ENCODE measurements at places on chromosomes 4 and X.

- DNase-seq, result no peak
Measured at GRCh38 chrX:65976161-65976560, 63.7 kb downstream of the VSIG4 start.

DNA sequence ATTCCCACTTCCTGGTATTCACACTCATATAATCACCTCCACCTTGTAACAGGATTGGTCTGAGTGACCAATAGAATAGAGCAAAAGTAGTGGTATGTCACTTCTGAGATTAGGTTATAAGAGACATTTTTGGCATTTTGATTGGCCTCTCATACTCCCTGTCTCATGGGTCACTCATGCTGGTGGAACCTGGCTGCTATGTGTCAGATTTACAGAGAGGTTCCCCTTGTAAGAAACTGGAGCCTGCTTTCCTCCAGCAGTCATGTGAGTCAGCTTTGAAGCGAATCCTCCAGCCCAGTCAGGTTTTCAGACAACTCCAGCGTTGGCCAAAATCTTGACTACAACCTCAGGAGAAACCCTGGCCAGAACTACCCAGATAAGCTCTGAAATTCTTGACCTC lies 2.6 kb upstream of the OTUD4 start:
- no peak for DNase-seq

GRCh38 chr4:121015421-121015820 lies 56.9 kb downstream of the NDNF start:
- no peak for DNase-seq

- DNase-seq, result no peak
Measured at GRCh38 chrX:19840899-19841648, 46.3 kb downstream of the SH3KBP1 start.

DNA sequence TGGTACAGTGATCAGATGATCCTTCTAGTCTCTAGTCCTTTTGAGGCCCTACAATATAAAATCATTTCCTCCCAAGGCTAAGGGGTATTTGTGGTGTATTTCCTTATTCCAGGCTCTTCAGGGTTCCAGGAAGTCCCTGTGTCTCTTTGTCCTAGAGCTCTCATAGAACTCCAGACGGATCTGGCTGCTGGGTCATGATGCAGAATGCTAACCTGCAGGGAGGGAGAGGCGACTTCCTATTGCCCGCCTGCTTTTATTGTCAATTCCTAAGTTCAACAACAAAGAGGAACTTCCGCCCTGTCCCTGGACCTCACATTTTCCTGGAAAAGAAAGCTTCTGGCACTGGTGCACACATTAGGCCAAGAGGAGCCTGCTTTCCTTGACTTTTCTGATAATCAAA lies 45.9 kb upstream of the ZNF827 start:
- no peak for DNase-seq

GRCh38 chrX:28498658-28499057 lies 88.6 kb upstream of the IL1RAPL1 start:
- no peak for DNase-seq

GRCh38 chr4:68520985-68521384 lies 55.1 kb downstream of the UGT2B17 start:
- no peak for DNase-seq

- DNase-seq, result no peak
Measured at GRCh38 chr4:148573296-148573695, 131.1 kb upstream of the NR3C2 start.

GRCh38 chr4:112680996-112681395 lies 44.1 kb downstream of the LARP7 start:
- no peak for DNase-seq

DNA sequence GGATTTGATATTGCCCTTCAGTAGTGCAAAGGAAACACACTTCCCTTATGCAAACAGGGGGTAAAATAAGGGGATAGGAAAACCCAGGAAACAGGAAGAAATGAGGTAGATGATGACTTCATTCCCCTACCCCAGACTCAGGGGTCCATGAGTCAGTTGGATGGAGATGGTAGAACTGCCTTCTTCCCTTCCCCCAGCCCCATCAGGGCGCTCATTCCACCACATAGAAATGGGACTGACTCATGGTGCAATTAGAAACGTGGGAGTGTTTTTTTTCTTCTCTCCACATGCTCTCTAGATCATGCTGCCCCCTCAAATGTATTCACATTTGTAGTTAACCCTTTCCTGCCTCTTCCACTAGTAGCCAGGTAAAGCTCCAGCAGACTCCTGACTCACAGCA lies 23.1 kb upstream of the ARMCX2 start:
- DNase-seq, result no peak

DNA sequence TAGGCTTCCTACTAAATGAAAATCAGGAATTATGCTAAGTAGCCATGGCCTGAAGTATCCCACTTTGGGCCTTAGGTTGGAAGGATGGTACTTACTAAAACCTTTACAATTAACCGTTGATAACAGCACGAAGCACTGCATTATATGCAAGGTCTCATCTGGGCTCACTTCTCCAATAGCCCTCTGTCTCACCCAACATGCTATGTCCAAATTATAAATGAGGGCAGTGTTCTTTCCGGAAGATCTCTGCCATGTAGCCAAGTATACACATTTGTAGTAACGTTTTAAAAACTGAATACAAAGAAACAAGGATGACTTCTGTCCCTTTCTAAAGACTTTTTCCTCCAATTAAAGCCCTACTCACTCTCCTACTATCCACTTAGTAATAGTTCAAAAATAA lies 51.6 kb downstream of the SCFD2 start:
- no peak for DNase-seq

- no peak for DNase-seq
Measured at GRCh38 chr4:183808097-183808456, 97.0 kb upstream of the STOX2 start.

DNA sequence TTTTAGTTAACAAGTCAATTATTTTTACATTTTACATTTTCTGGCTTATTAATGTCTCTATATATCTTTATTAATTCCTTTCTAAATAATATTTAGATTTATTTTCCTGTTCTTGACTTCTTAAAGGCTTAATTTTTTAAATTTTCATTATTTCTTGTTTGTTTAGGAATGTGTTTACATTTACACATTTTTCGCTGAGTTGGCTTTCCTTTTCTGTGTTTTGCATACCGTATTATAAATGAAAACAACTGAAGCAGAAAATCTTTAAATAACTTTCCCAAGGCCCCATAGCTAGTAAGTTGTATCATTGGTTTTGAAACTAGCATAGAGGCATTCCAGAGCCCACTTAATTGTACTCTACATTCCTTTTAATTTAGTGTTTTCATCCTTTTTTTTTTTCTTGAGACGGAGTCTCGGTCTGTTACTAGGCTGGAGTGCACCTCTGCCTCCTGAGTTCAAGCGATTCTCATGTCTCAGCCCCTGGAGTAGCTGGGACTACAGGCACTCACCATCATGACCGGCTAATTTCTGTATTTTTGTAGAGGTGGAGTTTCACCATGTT lies 261.6 kb downstream of the IQCM start:
- DNase-seq, result no peak

DNA sequence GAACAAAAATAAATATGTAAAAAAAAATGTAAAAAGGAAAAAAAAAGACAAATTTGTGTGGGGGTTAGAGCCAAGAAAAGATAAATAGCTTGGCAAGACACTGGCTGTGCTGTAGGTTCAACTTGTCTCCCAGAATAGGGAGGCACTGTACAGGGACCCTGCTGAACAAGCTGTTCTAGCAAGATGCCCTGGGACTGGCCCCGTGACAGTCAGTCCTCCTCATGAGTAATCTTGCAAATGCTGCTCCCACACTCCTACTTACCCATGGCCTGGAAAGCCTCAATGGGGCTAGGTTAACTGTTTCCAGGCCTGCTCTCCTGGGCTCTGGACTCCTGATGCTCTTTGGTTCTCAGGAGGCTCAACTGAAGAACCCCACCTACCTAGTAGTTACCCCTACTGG lies 106.8 kb downstream of the ATG4A start:
- no peak for DNase-seq

GRCh38 chr4:43316813-43317212 lies 424.3 kb downstream of the GRXCR1 start:
- no peak for DNase-seq

DNA sequence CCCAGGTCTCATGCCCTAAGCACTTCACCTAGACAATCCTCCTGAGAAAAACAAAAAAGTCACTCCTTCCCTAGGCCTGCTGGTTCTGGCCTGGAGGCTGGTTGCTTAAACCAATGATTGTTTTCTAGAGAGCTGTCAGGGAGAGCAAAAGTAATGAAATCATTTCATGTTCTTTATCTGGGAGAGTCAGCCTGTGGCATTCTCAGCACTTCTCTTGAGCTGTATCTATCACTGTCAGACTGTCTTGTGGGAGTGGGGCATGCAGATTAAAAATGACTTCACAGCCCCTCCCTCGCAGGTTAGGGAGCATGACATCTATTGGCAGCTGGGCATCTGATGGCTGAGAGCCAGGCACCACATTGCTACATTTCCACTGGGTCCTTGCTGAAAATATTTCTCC lies 20.4 kb upstream of the TMEM154 start:
- DNase-seq, result no peak

DNA sequence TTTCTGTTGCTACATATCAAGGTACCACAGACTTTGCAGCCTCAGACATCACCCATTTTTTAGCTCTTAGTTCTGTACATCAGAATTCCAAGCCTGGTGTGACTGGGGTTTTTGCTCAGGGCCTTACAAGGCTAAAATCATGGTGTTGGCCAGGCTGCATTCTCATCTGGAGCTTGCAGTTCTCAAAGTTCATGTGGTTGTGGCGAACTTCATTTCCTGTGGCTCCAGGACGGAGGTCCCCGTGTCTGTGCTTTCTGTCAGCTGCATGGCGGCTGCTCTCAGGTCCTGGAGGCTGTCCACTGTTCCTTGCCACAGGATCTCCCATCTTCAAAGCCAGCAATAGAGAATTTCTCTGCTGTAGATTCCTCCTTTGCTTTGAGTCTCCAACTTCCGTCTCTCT lies 157.4 kb downstream of the STIM2 start:
- no peak for DNase-seq

DNA sequence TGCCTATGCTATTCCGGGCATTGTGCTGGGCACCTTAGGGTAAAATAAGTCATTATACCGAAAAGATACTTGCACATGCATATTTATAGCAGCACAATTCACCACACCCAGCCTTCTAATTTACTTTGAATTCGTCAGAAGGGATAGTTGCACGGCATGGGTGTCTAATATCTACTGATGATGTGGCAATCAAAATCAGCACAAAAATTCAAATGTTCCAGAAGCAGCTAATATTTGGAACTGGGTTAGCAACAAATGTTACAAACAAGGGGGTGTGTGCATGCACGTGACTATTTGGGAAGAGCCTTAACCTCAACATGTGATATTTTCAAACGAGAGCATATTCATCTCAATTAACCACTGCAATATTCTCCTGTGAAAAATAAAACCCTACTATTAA lies 79.7 kb upstream of the PRSS48 start:
- no peak for DNase-seq

DNA sequence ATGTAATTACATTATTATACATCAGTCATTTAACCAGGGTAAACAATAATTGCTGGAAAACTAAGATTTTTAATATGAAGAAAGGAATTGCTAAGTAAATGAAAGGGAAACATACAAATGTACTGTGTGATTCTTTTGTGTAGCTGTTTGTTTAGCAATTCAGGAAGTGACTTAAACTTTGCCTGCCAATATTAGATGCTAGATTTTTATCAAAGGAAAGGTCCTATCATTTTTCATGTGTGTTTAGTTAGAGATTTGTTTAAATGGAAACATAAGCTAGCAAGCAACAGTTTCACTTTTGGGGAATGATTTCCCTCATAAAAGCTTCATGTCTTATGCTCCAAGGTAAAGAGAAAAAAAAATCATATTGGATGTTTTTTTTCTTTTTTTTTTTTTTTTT lies 95.1 kb upstream of the LIMCH1 start:
- no peak for DNase-seq

DNA sequence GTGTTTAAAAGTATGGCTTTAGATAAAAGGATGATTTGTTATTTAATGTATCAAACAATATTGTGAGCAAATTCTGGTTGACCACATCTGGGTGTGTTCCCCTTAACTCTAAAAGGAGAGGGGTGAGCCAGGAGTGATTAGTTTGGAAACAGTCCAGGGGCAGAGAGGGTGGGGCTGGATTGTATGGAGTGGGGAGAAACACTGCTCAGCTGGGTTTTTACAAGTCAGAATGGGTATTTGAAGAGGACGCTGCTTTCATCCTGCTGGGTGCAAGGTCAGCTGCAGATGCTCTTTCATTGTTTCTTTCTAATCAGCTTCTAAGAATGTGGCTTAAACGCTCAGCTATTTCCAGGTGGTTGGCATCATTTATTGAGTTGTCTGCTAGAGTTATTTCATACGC lies 82.8 kb upstream of the LIMCH1 start:
- DNase-seq, result no peak

- DNase-seq, result no peak
Measured at GRCh38 chr4:90245837-90246236, 118.6 kb downstream of the CCSER1 start.

GRCh38 chrX:24148121-24148520 lies 1.4 kb upstream of the ZFX start:
- no peak for DNase-seq

GRCh38 chr4:16783119-16783518 lies 115.3 kb downstream of the LDB2 start:
- DNase-seq, result no peak

GRCh38 chrX:52118262-52118661 lies 49.3 kb upstream of the MAGED4B start:
- DNase-seq, result no peak

- DNase-seq, result no peak
Measured at GRCh38 chrX:39972340-39972739, 125.4 kb downstream of the BCOR start.

DNA sequence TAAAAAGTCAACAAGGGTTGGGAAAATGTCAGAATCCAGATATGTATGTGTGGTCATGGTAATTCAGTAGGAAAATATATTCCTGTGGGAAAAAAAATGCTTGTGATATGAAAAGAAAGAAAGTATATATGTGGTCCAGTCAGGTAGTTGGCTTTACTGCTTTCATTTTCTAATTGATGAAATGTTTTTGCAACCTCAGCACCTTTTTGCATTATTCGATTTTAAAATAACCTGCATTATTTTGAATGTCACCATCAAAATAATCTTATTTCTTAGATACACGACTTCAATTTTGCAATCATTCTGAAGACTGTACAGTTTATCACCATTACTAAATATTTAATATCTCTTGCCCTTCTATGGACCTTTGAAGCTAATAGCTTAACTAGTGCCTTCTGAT lies 170.8 kb upstream of the SPANXN4 start:
- no peak for DNase-seq

- no peak for DNase-seq
Measured at GRCh38 chrX:130952266-130953043, 49.4 kb upstream of the ENOX2 start.

- DNase-seq, result peak; percentile 83
Measured at GRCh38 chrX:13669246-13669737, 16.4 kb downstream of the TCEANC start.

GRCh38 chrX:55714161-55714560 lies 3.4 kb upstream of the RRAGB start:
- no peak for DNase-seq

GRCh38 chr4:98661371-98662054 lies 3.1 kb upstream of the TSPAN5 start:
- DNase-seq, result no peak

- DNase-seq, result no peak
Measured at GRCh38 chrX:99588936-99589335, 821.1 kb downstream of the PCDH19 start.
